ENCODE measurements at places on chromosomes 6 and 20.

DNA sequence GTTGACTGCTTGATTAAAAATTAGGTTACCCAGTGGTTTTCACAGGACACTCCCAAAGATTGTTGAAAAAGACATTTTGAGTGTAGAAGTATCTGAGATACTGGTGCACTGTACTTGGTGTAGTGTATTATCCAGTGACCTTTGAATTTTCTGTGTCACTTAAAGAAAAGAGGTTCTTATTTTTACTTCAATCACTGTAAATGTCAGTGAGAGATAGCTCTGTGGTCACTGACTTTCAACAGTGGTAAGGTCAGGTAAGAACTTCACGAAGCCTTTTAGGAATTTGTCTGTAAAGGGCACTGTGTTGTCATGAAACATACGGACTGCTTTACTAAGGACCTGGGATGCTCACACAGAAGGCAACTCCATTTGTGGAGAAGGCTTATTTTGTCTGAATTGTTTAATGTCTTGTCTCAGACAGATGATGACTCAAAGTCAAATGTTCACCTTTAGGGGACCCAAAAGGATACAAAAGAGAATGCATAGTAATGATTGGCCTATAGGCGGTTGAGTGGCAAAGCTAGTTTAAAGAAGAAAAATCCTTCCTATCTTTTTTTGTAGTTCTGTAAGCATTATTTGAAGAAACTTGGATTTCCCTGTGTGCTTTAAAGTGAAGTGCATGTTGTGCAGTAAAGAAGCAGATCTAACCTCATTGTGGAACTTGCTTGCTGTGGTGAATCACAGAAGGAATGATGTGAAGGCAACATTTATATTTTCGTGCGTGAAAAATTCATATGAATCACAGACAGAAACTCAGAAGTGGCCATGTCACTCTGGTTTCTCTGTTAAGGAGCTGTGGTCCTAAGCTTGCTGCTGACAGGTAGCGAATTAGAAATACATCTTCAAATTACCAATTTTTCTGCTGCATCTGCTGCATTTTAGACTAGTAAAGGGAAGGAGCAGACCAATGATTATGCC, 47.3 kb downstream of the ZFAND3 start:
- no peak for DNase-seq

DNA sequence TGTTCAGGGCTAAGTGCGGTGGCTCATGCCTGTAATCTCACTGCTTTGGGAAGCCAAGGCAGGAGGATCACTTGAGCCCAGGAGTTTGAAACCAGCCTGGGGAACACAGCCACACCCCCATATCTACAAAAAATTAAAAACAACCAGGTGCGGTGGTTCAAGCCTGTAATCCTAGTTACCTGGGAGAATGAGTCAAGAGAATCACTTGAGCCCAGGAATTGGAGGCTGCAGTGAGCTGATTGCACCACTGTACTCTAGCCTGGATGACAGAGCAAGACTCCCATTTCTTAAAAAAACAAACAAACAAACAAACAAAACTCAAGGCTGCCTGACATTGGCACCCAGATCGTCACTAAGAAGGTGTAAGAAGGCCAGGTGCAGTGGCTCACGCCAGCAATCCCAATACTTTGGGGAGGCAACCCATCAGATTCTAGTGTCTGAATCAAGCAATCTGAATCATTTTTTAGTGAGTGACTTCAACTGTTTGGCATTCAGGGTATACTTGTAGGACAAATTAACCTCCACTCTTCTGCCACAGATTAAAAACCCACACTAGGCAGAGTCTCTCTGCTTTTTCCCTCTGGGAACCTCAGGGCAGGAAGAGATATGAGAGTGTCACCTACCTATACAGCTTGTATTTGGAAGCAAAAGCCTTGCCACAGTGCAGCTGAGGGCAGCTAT, 6.1 kb downstream of the PLAGL2 start:
- no peak for DNase-seq

DNA sequence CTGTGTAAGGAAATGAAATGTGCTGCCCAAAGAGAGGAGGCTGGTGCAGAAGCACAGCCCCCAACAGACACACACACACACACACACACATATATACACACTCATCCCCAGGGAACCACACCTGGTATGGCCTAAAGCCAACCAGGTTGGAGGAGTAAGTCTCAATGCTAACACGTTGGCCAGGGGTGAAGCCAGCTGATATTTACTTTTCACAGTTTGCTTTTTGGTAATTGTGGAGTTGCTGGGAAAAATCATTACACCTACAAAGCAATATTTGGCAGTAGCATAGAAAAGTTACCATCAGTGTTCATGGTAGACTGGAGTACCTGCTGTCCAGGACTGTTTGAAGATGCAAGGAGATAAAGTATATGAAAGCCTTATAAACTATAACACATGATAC, 50.3 kb upstream of the NAA20 start:
- no peak for DNase-seq

DNA sequence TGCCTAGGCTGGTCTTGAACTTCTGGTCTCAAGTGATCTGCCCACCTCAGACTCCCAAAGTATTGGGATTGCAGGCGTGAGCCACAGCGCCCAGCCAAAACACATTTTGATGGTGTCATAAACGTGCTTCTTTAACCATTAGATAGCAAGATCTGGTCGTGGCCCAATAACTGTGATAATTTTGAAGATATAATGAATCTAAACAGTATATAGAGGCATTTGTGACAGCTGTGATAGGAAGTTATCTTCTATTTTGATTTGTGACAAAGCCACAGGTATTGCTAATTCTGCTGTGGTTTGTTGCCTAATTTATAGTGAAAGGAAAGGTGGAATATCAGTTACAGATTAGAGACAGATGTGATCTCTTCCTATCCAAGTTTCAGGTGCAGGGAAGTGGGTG, 695 bp upstream of the OXT start:
- no peak for DNase-seq

- DNase-seq = no peak
These were observed 34.0 kb downstream of the SYNDIG1 start for GRCh38 chr20:24503352-24503931.

DNA sequence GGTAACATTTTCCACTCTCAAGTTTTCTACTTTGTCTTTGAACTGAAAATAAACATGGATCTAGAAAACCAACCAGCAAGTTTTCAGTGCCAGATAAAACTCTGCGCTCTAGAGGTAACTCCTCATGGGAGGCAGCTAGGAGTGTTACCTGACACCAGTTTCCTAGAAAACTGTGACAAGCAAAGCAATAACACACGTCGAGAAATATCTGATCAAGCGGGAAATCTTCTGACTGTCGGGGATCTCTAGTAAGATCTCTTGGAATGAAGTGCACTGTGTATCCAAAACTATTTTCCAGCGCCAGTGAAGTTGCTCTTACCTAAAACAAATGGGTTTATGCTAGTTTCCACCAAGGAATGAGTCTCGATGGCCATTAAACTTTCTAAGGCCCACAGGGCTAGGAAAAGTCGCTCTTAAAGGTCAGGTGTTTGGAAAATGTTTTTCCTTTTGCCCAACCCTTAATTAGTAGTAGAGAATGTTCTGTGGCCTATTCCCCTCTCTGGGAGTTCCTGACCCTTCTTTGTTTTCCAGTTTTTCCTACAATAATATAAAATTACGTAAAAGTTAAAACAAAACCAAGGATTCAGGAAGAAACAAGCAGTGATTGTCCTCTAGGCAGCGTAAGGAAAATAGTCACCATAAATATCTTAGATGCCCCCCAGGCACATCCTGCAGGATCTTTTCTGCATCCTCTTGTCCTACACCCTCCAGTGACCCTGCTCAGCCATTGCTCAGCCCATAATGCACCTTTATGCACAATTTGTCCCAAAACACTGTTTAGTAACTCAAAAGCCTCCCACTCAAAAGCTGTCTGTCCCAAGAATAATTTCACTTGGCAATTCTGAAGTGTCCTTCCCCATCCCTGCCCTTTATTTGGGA, 137.7 kb upstream of the AKAP12 start:
- no peak for DNase-seq

DNA sequence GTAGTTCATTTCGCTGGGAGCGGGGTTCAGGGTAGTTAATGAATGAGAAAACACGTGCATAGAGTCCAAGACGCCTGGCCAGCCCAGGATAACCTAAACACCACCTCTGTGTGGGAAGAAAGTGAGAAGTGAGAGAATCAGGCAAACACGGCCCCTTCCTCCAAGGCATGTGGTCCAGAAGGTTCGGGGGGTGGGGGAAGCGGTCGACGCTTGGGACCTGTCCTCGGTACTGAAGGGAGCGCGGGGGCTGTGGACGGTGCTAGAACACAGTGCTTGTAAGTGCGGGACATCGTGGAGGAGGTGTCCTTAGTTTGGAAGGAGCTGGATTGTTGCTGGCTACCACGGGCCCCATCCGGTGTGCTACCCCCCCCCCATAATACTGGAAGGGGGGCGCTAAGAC, 1.7 kb upstream of the VSTM2L start:
- DNase-seq = no peak

GRCh38 chr6:64694356-64694755, 1012.7 kb downstream of the EYS start:
- no peak for DNase-seq

DNA sequence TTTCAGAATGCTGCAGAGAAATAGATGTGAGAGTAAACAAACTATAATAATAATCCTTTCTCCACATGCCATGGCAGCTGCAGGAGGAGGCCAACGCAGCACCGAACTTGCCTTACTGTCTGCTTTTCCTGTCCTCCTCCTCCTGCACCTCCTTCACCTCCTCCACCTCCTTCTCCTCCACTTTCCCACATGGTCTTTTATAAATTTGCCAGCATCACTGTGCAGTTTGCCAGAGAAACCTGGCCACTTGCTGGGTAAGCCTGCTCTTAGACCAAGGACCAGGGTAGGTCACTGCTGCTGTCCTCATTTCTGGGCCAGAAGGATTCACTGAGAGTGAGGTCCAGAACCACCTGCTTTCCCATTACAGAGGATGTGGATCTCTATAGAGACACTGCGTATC, 8.7 kb downstream of the SGK1 start:
- DNase-seq = no peak

GRCh38 chr6:10582774-10583508, 61.8 kb downstream of the GCNT2 start:
- no peak for DNase-seq

DNA sequence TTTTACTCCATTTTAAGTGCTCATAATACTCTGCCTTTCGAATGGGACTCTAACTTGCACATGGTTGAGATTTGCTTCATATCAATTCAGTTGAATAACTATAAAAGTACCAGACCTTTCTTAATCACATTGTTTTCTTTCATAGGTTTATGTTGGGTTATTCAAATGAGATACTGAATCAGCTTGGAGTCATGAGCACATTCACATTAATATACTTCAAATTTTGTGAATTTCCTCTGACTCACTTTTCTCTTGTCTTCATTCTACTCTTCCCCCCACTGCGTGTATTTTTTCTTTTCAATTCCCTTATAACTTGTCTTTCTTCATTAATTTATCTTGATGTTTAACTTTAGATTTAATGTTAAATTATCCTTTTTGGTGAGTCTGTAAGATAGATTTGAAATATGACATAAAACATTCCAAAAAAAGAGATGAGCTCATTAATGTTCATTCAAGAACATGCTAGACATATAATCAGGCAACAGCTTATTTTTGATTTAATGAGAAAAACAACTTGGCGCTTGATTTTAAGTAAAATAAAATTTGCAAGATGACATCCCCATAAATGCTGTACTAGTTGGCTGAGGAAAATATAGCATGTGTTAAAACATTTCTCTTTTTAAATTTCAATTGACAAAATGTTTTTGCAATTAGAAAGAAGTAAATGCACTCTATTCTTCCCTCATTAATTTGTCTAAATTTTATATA, 736.0 kb downstream of the CD109 start:
- DNase-seq = no peak
